Activated CD8-positive, alpha-beta memory T cell treated with anti-CD3 and anti-CD28 coated beads for 1 hour (primary cell): ENCODE measurements at places on chromosomes 4 and X.

GRCh38 chrX:120036704-120037103 lies 40.8 kb downstream of the RHOXF2B start:
- DNase-seq, result no peak

GRCh38 chrX:71285929-71286328 lies 2.5 kb downstream of the NONO start:
- DNase-seq, result no peak

DNA sequence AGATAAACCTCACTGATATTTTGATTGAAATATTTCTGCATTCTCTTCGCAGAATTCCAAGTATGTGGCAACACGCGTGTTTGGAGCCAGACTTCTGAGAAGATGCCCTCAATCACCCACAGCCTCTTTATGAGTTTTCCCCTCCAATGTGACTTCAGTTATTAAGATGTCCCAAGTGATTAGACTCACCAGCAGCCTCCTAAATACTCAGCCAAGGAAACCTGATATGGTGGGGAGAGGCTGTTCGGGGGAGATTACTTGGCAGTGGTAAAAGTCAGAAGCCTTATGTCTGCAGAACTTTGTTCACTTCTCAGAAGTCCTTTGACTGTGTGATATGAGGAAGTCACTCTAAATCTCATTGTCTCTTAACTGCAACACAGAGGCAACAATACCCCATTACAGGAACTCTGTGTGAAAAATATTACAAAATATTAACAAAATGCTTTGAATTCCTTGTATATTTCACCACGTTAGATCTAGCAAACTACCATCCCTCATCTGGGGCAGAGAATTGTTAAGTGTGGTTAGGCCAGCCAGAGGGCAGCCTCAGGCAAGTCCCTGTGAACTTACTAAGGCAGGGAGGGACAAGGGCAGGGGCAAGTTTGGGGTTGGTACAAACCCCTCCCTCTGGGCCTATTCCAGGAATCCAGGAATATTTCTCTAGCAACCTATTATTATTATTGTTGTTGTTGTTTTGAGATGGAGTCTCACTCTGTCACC lies 151.4 kb upstream of the USP9X start:
- no peak for DNase-seq

- no peak for DNase-seq
Observed at GRCh38 chr4:44118971-44119680, 329.5 kb downstream of the KCTD8 start.

DNA sequence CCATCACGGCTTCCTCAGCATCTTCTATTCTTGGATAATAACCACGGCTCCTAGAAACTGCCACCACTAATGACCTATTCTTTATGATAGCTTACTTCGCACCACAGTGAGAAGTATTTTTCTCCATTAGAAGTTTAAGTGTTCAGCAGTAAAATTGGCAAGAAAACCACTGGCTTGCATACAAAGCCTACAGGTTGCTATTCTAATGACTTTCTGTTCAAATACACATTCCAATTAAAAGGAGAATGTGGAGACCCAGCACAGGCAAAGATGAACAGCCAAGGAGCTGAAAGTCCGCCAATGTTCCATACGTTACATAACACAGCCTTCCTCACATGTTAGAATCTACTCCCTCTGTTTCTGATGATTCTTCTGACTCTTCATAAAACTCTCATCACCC lies 875.0 kb upstream of the PRKX start:
- DNase-seq, result no peak

- no peak for DNase-seq
Observed at GRCh38 chrX:70479922-70480659, 35.5 kb downstream of the DLG3 start.

DNA sequence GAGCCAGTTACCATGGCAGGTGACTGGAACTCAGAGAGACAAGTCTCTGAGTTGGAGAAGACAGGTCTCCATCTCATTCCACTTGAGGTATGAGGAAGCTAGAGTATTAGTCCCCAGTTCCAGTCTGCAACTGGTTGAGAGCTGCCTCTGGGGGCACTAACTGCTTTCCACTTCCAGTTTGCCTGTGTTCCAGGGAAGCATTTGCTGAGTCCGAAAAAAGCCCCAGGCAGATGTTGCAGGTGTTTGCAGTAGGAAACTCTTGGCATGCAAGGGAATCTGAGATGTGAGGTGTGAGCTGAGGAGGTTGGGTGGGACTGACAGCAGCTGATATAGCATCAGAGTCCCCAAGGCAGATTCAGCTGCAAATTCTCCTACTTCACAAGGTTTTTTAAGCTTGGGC lies 272.2 kb upstream of the CASK start:
- no peak for DNase-seq

DNA sequence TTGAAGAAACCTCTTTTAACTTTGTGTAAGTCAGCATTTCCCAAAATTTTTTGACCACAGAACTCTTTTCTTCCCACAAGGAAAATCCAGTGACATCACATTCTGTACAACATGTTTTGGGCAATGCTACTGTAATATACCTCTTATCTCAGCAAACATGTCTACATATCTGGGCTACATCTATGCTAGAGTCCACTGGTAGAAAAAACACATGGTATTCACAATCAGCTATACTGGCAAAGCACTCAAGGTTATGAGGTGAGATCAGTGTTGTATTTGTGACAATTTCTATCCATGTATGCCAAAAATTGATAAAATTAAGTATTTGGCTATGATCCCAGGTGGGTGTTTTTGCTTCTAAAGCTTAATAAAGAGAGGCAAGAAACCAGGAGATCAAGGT lies 98.0 kb downstream of the ATP11C start:
- no peak for DNase-seq

DNA sequence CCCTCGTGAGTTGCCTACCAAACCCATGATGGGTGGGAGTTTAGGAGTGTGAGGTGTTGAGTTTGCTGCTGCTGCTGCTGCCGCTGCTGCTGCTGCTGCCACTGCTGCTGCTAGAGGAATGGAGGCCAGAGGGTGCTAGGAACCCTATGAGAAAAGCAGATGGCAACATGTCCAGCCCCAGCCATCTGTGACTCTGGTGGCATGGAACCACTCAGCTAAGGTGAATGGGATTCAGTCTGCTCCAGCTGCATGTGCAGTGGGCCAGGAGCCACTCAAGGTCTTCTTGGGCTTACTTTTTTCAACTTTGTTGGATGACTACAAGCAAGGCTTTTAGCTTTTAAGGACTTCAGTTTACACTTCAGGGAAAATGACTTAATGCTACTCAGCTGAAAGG lies 103.8 kb downstream of the RTL5 start:
- no peak for DNase-seq

GRCh38 chr4:98572697-98573096 lies 85.7 kb downstream of the TSPAN5 start:
- no peak for DNase-seq

DNA sequence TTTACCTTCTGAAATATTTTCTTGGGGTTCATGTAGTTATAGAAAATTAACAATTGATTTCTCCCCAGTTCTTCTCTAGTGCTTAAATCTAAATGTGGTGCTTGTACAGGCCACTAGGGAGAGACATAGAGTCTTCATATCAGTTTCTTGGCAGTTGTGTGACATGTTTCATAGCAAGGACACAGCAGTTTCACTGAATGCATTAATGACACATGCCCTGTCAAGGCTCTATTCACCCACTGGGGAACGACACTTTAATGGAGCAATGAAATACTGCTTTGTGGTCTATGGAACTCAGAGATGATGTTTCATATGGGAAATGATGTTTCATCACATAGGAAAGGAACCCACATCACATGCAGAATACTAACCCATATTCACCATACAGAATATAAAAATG lies 2.8 kb downstream of the VEGFC start:
- no peak for DNase-seq

DNA sequence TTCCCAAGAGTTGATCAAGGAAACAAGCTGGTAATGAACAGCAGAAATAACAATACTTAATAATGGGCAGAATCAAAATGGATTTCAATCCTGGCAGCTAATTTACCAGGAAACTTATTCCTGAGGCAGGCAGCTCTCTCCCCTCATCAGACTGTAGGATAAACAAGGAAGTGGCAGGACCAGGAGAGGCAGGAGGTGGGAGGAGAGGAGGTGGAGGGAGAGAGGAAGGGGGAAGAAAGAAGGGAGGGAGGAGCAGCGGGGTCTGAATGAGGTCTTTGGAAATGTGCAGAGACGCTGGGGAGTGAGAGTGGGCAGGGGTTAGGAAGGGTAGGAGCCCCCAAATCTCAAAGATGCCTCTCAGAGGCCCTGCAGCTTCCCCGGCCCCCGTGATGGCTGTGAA lies 231.5 kb downstream of the BCOR start:
- DNase-seq, result no peak

DNA sequence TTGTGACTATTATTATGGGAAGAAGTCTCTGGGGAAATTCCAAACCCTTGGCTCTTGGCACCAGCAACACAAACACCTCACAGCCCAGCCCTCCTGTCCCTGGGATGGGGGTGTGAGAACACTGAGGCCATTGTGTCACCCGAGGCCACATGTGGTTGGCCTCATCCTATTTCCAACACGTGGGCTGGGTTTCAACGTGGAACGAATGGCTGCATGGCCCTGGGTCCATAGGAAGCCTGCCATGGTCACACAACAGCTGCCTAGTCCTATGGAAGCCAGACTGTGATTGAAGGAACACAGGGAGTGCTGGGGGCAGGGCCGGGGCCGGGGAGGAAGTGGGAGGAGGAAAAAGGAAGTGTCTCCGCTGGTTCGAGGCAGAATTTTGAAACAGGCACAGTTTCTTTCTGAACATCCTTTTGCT lies 10.0 kb downstream of the CLCN4 start:
- DNase-seq, result no peak

DNA sequence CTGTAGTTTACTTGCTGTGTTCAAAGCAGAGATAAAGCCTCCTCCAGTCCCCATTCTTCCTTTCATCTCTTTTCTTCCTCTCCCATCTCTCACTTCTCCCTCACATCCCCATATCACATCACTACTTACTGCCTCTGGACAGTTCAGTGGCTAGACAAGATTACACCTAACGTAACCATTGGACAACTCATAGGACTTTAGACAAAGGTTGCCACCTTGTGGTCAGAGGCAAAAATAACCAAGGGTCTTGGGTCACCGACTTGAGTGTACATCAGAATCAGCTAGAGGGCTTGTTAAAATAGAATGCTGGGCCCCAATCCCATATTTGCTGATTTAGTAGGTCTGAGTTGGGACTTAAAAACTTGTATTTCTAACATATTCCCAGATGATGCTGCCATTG lies 109.3 kb upstream of the DGKK start:
- DNase-seq, result no peak
